ENCODE measurements at places on chromosomes 6 and 20. TPM values are rescaled to one million over a fixed set of nuclear protein-coding genes. Genes with fewer than 3 reads are reported as not detected.

GRCh38 chr6:157096522-157096921 lies 226.8 kb downstream of the TMEM242 start:
- DNase-seq, result no peak

GRCh38 chr6:116030770-116031169 lies 29.9 kb downstream of the FRK start:
- DNase-seq, result no peak

- no peak for DNase-seq
Observed at GRCh38 chr6:83466328-83466727, 35.5 kb upstream of the ME1 start.

GRCh38 chr20:14235355-14235754 lies 102.1 kb downstream of the FLRT3 start:
- no peak for DNase-seq

DNA sequence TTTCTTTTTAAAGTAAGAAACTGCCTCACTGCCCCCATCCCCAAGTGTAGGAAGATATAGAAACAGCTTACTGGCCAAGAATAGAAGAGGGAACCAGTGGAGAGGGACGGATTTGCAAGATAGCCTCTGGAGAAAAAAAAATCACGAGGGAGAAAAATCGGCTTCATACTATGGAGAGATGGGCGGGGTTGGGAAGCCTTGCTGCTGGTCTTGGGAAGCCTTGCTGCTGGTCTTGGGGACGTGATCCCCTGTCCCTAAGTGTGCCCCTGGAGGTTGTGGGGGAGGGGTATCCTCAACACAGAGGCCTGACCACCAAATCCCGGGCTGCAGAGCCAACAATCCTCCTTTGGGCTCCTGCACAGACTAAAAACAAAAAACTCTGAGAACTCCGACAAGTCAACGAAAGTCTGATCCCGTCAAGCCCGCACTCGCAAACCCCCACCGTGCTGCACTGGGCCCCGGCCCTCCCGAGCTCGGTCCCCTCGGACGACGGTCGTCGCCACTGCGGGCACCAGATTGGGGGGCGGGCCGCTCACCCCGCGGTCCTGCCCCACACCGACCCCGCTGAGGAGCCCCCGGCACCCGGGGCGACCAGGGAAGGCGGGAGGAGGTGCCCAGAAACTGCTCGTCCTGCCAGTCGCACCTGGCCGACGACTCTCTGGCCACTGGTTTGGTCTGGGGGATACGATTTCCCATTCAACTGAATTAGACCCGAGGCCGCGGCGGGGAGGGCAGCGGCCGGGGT lies 750 bp downstream of the MAP7 start:
- DNase-seq, result no peak

DNA sequence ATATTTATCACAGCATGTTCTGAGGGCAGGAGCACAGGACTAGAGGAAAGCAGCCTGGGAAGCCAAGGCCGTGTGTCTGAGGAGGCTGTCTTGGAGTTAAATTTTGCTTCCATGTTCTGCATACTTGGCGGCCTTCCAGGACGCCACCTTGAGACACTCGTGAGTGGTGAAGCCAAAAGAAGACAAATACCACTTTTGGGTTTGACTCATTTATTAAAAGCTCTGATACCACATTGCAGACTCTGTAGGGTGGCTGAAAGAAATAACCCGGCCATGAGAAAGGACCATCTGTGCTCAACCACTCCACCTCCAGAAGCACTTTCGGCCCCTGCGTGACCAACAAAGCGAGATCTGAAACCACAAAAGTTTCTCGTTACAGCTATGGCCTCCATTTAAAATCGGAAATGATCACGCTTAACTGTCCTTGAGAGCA lies 120.0 kb downstream of the TMEM242 start:
- DNase-seq, result peak; percentile 84

- no peak for DNase-seq
Observed at GRCh38 chr20:48387675-48388074, 440.1 kb downstream of the PREX1 start.

- DNase-seq, result no peak
Observed at GRCh38 chr6:112990971-112991370, 643.8 kb downstream of the RFPL4B start.

The SLC17A1 gene
- polyA plus RNA-seq, result not detected

The EPHA7 gene
- not detected for polyA plus RNA-seq

The VGLL2 gene
- polyA plus RNA-seq, result not detected

The TRIM39 gene
- polyA plus RNA-seq, result 7.1 TPM

The ECT2L gene
- polyA plus RNA-seq, result 0.02 TPM

The CALHM6 gene
- polyA plus RNA-seq, result 3.4 TPM

The PIM1 gene
- polyA plus RNA-seq, result 7.1 TPM

The ZNF391 gene
- polyA plus RNA-seq, result 1.2 TPM

The KCNQ5 gene
- 3.9 TPM for polyA plus RNA-seq

All from GM12878 (cell line).